ENCODE measurements at places on chromosomes 12 and 14. TPM values are rescaled to one million over a fixed set of nuclear protein-coding genes. Genes with fewer than 3 reads are reported as not detected.

- no peak for DNase-seq
Measured at GRCh38 chr12:96890331-96890730, 16.7 kb upstream of the NEDD1 start.

DNA sequence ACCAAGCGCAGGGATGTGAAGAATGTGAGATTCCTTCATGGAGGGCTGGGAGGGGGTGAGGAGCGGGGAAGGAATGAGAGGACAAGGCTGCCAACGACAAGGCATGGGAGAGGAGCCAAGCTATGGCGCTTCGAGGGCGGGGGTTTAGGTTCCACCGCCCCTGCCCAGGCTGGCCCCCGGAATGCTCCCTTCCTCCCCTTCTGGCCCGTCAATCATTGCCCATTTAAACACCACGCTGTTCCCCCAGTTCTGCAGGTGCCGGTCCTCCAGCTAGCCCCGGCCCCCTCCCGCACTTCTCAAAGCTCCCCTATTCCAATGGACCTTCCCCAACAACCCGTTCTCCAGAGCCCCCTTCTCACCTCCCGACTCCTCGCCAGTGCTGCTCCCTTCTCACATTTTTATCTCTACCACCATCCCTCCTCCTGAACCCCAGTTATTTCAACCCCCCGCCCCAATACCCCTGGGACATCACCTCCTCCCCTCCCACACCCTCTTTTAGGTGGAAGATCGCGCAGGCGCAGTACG is 428 bp downstream of the RNF41 start:
- no peak for DNase-seq

The RNASE3 gene
- not detected for total RNA-seq

- no peak for DNase-seq
Measured at GRCh38 chr12:33529810-33530209, 90.2 kb upstream of the SYT10 start.

The TMEM19 gene
- 10.0 TPM for total RNA-seq

The FBXO21 gene
- total RNA-seq = 77.7 TPM

- no peak for DNase-seq
Measured at GRCh38 chr12:6452944-6453630, 1.2 kb downstream of the TAPBPL start.

The ACOT6 gene
- total RNA-seq = not detected

DNA sequence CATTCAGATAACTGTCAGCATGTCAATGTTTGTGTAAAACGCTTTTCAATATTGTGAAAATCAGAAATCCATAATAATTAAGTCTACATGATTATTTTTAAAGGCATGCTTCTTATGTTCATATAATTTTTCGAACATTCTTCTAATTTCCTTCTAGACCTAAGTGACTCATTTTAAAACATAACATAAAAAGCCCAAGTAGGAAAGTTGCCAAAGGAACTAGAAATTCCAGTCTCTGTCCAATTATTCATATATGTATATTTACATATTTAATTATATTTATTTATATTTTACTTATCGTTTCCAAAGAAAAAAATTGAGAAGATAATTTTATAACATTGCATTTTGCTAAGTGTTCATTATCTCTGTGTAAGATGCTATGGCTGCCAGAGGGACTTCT is 110.4 kb downstream of the TMTC1 start:
- no peak for DNase-seq

The CLEC1B gene
- total RNA-seq = not detected

The CPNE6 gene
- total RNA-seq = not detected

DNA sequence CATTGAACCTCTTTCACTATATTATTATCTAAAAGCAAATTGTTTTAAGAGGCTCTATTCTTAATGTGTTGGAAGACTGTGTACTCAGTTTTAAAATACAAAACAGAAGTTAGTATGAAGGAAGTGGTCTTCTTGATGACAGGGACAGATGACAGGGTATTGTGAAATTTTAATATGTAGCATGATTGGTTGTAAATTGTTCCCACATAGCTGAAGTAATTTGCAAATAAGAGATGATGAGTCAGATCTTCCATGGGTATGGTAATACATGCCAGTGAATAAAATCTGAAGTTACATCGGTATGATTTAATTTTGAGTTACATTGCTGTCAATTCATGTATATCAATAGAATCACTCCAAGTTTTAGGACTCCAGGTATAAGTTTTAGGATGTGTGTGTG is 454.8 kb downstream of the AEBP2 start:
- no peak for DNase-seq

Measured in CD8-positive, alpha-beta T cell (primary cell).